ENCODE measurements at places on chromosomes 3 and 15.

GRCh38 chr15:29988701-29989100 lies 94.1 kb upstream of the GOLGA8J start:
- no peak for DNase-seq

- no peak for DNase-seq
These were observed 76.2 kb upstream of the C2CD4B start for GRCh38 chr15:62241135-62241770.

DNA sequence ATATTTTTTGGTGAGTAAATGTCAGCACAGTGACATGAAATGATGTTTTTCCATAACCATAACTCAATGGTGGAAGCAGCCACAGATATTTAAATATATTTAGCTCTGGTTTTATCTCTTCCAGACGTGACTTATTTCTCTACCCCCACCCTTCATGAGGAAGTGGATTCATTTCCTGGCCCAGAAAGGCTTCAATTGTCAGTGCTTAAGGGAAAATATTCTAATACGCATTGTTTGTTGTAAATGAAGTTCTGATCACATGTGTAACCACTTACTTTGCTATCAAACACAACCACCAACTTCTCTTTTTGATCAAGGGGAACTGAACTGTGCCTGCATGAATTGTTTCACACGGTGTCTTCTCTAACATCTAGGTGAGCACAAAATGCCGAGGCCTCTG lies 14.0 kb downstream of the CLDN16 start:
- DNase-seq = no peak

DNA sequence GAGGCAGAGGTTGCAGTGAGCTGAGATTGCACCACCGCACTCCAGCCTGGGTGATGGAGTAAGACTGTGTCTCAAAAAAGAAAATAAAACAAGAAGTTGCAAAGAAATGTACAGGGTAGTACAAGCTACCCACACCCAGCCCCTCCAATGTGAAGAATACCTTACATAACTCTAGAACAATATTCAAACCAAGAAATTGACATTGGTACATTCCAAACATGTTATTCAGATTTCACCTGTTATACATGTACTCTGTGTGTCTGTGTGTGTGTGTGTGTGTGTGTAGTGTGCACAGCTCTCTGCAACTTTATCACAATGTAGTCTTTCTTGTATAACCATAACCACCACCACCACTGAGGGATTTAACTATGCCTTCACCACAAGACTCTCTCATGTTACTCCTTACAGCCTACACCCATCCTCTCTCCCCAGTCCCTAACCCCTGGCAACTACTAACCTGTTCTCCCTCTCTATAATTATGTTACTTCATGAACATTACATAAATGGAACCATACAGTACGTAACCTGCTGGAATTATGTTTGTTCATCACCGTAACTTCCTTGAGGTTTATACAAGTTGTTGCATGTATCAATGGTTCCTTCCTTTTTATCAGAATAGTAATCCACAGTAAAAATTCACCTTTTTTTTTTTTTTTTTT lies 16.2 kb upstream of the TJP1 start:
- DNase-seq = no peak

DNA sequence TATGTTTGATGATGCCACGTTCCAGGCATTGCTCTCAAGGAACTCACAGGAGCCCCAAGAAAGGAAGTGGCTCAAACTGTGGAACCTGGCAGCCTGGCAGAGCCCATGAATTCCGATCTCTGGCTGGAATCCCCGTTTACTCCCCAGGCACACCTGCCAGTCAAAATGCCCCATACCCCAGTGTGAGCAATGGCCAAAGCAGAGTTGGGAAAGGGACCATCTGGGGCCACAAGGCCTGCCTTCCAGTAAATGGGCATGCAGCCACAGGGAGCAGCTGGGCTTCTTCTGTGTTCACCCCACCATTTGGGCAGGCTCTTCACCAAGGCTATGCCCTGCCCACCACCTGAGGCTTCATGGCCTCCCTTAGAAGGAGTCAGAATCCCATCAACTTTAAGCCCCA lies 257.0 kb upstream of the GOLGA6L4 start:
- no peak for DNase-seq

DNA sequence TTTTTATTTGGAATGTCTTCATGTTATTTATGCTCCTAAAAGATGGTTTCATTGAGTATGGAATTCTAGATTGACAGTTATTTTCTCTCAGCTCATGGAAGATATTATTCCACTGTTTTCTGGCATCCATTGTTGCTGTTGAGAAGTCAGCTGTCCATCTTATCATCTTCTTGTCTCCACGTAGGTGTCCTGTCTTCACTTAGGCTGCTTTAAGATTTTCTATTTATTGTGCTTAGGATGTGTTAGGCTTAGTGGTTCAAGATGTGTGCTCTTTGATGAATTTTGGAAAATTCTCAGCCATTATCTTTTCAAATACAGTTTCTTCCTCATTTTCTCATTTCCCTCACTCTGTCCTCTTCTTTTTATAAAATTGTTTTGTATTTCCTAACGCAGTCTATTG lies 52.0 kb downstream of the SNRK start:
- no peak for DNase-seq

DNA sequence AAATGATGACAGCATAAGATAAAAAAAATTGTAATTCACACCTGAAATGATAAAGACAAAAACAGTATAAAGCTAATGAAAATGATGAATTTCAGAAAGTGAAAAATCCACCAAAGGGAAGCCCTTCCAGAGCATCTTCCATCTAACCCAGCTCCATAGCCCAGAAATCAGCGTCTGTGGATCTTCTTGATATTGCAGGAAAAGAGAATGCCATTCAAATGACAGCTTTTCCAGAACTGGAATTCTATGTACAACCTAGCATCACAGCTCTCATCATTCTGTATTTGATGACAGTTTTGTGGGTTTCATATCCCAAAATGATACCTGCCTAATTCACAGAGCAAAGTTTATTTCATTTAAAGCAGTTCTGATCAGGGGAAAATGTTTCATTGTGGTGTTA lies 267.3 kb downstream of the FHIT start:
- DNase-seq = no peak

DNA sequence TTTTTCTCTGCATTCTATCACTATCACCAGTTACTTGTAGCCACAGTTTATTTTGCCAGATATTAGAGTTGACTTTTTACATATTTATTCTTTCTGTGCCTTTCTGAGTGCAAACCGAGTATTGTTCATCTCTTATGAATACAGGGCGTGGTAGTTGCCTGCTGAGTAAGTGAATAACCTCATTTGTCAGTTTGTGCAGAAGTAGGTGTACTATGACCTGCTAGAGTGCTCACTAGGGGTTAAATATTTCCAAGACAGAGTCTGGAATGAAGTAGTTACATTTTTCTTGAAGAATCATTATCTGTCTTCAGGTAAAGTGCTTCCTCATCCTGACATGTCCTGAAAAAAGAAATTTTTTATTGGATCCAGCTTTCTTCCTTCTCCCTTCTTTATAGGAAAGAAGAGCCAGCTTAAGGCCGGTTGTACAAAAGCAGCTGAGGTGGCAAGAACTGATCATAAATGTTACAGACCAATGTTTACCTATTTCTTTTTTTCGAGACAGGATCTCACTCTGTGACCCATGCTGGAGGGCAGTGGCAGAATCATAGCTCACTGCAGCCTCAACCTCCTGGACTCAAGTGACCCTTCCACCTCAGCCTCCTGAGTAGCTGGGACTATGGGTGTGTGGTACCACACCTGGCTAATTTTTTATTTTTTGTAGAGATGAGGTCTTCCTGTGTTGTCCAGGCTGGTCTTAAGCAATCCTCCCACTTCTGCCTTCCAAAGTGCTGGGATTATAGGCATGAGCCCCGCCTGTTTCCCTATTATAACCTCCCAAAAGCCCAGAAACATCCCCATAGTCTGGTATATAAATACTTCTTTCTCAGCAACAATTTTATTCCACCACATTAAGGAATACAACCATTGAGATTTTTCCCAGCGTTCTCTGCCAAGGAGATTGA lies 182.5 kb downstream of the TPRG1 start:
- DNase-seq = no peak

GRCh38 chr3:125322166-125322565 lies 53.0 kb downstream of the ZNF148 start:
- DNase-seq = no peak

GRCh38 chr15:73021139-73021621 lies 31.1 kb upstream of the NEO1 start:
- DNase-seq = no peak

DNA sequence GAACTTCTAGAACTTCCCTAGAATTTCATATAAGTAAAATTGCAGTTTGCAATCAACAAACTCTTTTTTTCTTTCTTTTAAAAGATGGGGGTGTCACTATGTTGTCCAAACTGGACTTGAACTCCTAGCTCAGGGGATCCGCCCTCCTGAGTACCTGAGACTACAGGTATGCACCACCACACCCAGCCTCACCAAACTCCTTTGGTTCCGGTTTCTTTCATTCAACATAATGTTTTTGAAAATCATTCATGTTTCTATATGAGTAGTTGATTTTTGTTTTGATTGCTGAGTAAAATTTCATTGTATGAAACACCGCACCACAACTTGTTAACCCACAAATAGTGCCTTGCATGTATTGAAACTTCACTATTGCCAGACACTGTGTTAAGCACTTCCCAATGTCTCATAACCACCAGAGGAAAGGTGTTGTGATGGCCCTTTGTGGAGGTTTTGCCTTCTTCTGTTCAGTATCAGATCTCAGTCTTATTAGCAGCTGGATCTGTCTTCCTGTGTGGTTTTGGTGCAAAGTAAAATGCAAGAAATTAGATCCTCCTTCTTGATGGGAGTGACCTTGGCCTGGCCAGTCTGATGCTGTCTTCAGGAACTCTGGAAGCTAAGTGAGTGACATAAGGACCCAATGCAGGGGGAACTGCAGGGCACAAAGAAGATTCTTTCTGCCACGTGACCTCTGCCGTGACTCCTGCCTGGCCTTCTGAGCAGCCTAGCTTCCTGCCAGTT lies 78.8 kb upstream of the UBE2E1 start:
- DNase-seq = no peak

DNA sequence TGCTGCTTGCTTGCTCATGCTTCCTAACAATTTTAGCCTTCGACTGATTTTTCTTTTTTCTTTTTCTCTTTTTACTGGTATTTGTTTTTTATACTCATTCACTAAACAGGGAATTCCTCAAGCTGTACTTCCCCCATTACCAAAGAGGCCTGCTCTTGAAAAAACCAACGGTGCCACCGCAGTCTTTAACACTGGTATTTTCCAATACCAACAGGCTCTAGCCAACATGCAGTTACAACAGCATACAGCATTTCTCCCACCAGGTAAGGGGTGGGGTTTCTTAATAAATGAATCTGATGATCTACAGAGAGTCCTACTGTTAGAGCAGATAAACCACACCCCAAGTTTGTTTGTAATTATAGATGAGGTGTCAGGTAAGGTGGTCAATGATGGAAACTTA lies 178.8 kb downstream of the MBNL1 start:
- DNase-seq = no peak

DNA sequence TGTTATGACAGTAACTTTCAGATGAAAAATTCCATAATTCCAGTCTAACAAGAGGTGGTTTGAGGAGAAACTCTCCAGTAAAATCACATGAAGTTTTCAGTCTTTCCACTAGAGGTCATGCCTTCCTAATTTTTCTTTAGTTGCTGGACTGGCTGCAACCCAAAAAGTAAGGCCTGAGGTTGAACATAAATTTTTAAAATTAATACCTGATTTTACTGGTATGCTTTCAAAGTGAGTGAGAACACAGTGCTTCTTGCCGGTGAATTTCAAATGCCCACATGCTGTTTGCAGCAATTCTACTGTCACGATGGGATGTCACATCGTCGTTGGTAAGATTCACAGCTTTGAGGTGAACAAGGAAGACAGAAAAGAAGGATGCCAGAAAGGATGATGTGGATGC lies 89.0 kb upstream of the FGF12 start:
- no peak for DNase-seq

- DNase-seq = no peak
These were observed 7.3 kb downstream of the PRR23E start for GRCh38 chr3:127200086-127200691.

- DNase-seq = no peak
These were observed 39.0 kb downstream of the IFT57 start for GRCh38 chr3:108183181-108183580.

DNA sequence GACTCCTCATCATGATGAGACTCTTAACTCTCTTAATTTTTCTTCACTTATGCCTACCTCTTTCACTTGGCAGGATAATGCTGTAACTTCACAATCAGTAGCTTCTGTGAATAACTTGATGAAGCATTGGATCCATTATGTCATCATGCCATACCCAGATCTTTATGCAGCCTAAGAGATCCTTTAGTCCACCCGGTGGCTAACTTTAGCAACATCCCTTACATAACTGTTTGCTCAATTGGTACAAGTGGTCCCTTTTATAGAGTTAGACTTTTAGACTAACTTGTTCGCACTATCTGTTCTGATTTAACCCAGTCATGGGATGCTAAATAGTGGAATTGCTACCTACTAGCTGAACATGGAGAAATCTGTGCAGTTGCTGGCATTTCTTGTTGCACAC lies 184.5 kb downstream of the USP13 start:
- DNase-seq = no peak
